ENCODE measurements at places on chromosomes 5 and 9.

- no peak for DNase-seq
These were observed 2.9 kb downstream of the HIGD2A start for GRCh38 chr5:176391479-176391878.

- no peak for DNase-seq
These were observed 210.4 kb upstream of the RFX3 start for GRCh38 chr9:3736161-3736560.

DNA sequence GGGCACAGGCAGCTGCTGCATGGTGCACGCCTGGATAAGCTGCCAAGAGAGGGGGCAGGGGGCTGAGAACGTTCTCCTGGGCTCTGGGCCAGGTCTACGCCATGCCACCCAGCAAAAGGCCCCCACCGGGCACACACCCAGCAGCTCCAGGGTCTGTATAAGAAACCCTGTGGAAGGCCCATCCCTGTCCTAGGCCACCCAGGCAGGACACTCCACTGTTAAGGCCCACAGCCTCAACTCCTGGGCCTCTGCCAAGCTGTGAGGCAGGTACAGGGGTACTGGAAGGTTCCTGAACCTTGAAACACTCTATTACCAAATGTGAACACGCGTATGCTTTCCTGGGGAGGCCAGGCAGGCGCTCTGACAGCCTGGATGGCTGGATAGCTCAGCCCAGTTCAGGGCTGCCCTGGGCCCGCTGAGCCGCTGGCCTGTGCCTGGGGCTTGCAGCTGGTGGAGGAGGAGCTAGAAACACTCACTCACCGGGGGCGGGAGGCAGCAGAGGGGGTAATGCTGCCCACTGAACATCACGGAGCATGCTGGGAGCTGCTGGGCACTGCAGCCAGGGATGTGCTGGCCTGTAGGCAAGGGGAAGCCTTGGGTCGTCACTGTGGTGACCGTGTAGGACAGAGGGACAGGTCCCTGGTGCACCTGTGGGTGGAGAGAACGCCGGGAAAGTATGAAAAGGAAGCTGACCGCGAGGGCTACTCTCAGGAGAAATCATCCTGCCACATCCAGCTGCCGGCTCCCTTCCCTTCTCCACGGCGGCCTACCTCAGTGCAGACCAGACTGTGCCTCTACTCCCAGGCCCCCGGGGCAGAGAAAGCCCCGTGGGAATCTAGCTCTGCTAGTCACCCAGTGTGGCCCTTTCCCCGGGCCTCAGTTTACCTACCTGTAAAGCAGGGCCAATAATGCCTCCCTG lies 6.0 kb downstream of the RNF44 start:
- no peak for DNase-seq

- no peak for DNase-seq
These were observed 283.9 kb downstream of the GADD45G start for GRCh38 chr9:89888677-89889076.

- DNase-seq, result no peak
These were observed 72.0 kb downstream of the ZFAND5 start for GRCh38 chr9:72292874-72293607.

DNA sequence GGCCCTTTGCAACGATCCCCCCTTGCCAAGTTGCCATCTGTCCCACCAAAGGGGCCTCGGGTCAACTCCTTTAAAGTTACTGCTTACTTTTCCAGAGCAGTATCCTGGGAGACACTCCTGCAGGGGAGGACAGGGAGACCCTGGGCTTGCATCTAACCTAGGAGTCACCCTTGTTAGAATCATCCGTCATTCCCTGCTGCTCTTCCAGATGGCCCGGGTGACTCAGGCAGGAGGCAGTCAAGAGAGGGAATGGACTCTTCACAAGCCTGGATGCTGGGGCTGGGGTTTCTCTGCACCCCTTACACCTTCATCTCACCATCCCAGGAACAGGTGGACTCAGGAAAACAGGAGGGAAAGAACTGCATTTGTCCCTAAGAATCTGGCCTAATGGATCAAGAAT lies 175.6 kb downstream of the GABBR2 start:
- DNase-seq, result no peak

GRCh38 chr9:33510262-33511183 lies 13.5 kb upstream of the ANKRD18B start:
- peak; percentile 2 for DNase-seq

GRCh38 chr9:12798066-12798770 lies 23.4 kb downstream of the LURAP1L start:
- DNase-seq, result no peak

GRCh38 chr5:22706901-22707300 lies 146.2 kb downstream of the CDH12 start:
- DNase-seq, result no peak

DNA sequence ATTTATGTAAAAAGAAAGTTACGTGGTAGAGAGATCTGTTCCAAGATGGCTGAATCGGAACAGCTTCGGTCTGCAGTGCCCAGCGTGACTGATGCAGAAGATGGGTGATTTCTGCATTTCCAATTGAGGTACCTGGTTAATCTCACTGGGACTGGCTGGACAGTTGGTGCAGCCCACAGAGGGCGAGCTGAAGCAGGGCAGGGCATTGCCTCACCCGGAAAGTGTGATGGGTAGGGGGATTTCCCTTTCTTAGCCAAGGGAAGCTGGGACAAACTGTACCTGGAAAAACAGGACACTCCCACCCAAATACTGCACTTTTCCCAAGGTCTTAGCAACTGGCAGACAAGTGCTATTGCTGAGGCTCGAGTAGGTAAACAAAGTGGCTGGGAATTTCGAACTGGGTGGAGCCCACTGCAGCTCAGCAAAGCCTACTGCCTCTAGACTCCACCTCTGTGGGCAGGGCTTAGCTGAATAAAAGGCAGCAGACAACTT lies 13.1 kb upstream of the HSD17B4 start:
- DNase-seq, result no peak

DNA sequence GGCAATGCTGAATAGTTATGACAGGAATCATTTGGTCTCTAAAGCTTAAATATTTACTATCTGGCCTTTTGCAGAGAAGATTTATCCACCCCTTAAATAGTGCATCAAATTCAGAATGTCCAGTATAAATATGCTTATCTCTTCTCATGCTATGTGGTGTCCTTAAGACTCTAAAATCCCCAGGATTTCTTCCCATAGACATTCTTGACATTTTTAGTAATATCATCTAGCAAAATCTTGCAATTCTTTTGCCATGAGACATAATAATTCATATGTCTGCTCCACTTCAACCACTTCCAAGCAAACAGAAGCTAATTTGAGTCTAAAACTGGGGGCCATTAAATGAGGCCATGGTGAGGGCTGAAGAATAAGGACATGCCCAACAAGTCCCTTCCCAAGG lies 1923.4 kb upstream of the CDH9 start:
- no peak for DNase-seq

- DNase-seq, result no peak
These were observed 118.9 kb downstream of the INSYN2B start for GRCh38 chr5:169861433-169861832.

- DNase-seq, result no peak
These were observed 111.3 kb downstream of the LPAR1 start for GRCh38 chr9:110926828-110927487.
